ENCODE measurements at places on chromosomes 6 and 20.

DNA sequence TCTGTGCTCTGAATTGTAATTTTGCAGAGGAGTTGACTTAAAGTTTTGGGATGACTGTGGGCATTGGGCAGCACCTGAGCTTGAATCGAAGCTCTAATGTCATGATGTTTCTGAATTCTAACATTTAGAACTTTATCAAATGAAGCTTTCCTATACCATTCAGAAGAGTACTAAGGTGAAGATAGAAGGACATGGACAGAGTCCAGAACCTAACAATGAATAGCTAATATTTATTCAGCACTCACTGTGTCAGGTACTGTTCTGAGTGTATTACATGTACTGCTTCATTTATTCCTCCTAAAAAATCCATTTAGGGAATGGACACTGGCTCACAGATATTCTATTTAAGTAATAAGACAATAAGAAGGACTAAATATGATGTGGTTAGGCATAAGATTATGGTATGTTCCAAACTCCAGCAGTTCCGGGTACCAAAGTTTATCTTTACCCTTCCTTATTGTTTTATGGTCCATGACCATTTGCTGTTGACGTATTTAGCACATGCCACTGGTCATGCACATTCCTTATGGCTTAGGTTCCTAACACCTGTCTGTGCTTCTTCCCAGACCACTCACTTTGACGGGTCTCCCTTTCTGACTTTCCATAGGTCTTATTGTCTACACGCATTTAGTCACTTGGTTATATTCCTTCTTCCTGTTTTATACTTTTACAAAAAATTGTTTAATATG lies 20.3 kb downstream of the BCKDHB start:
- DNase-seq: no peak

DNA sequence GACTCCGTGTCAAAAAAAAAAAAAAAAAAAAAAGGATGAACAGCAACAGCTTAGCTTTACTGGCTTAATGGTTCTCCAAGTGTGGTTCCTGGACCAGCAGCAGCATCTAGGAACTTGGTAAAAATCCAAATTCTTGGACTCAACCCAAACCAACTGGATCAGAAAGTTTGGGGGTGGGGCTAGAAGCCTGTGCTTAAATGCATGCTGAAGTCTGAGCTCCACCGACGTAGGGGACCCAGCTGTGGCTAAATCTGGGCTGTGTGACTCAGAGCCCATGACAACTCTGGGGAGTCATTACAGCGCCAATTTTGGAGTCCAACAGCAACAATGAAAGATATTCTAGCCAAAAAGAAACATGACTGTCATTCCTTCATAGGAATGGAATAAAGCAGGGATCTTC lies 13.6 kb upstream of the CHD6 start:
- DNase-seq: no peak

DNA sequence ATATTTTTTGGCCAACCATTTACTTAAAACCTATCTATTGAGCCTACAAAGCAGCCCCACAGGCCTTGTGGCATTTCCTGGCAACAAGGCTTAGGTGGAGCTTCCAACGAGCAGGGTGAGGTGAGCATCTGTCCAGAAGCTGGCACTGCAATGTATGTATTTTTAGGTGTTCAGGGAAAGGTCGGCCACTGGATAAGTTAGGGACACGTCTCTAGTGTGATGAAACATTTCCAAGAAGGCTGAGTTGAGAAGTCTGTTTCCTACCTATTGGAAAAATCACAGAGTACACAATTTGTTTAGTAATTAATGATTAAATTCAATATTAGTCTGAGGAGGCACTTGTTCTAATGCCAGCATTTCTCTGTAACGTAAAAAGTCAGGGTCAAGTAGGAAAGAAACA lies 17.8 kb upstream of the RCAN2 start:
- DNase-seq: no peak

DNA sequence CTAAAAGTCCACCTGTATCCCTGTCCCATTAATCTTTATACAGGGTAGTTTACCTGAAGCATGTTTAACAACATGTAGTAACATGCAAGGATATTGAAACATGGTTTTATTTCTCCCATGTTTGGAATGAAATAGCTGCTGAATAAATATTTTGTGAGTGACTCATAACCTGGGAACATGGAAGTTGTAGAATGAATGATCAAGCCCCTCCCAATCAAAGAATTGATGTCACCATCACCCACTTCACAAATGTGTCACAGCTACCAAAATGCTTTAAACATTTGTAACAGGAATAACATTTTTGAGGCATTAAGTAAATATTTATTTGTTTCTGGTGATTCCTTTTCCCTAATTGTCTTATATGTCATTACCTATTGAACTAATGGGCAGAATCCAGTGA lies 58.9 kb upstream of the TNFAIP3 start:
- no peak for DNase-seq

DNA sequence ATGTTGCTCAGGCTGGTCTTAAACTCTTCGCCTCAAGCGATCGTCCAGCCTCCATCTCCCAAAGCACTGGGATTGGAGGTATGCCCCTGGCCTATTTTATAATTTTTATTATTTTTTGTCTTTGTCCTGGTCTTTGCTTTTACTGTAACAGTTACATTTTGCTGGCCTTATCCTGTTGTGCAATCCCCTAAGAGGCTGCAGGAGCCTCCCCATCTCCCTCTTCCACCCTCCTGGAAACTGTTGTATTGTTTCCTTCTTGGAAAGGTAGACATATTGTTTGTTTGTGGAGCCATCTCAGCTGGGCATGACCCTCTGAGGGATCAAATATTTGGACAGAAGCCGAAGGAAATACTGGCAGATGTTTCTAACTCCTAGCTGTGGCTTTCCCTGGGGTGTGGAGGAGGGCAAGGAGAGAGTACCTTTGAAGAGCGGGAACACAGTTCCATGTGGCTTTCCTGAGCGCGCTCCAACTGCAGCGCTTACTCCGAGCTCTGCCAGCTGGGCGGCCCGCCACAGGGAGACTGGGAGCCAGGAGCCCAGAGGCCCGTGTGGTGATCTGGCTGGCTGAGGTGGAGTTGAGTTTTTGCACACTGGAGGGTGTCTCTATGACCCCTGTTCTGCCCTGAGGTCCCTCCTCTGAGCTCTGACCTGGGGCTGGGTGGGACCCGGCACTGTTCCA lies 4.9 kb downstream of the MAPK13 start:
- no peak for DNase-seq

DNA sequence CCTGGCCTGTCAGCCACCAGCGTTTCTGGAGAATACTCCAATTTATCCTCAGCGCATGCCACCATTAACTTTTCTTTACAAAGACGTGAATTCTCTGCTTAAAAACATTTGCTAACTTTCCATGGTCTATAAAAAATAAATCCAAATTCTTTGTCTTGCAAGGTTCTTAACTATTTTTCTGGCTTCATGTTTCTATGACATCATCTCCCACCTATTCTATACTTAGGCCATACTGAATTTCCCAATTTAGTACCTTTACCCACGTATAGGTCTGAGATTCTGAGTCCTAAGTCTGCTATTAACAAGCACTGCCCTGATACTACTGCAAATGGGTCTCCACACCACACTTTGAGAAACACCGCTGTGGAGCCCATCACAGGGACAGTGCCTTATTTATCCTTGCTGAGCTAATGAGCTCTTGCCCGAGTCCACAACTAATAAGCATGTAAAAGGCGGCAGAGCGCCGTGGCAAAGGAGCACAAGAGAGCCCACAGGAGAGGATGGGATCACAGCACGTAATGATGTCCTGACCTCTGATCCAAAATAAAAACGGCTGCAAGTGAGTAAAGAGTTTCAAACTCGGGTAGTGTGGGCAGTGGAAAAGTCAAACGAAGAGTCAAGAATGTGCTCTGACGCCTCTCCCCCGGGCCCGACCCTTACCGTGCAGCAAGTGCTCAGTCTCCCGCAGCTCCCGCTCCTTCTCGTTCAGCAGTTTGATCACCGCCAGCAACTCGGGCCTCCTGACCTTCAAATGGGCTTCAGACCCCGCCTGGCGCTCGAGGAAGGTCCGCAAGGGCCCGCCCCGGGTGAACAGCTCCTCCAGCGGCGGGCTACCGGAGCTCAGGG lies 519 bp downstream of the MTRF1L start:
- peak; percentile 27 for DNase-seq

GRCh38 chr6:148700741-148701311 lies 46.0 kb upstream of the UST start:
- no peak for DNase-seq

GRCh38 chr20:48238781-48239180 lies 453.5 kb upstream of the SULF2 start:
- no peak for DNase-seq

- DNase-seq: no peak
Measured at GRCh38 chr6:119197271-119197670, 118.8 kb upstream of the FAM184A start.

GRCh38 chr6:292506-293192 lies 362 bp downstream of the DUSP22 start:
- peak; percentile 71 for DNase-seq

GRCh38 chr6:16639684-16640480 lies 121.4 kb downstream of the ATXN1 start:
- DNase-seq: no peak

DNA sequence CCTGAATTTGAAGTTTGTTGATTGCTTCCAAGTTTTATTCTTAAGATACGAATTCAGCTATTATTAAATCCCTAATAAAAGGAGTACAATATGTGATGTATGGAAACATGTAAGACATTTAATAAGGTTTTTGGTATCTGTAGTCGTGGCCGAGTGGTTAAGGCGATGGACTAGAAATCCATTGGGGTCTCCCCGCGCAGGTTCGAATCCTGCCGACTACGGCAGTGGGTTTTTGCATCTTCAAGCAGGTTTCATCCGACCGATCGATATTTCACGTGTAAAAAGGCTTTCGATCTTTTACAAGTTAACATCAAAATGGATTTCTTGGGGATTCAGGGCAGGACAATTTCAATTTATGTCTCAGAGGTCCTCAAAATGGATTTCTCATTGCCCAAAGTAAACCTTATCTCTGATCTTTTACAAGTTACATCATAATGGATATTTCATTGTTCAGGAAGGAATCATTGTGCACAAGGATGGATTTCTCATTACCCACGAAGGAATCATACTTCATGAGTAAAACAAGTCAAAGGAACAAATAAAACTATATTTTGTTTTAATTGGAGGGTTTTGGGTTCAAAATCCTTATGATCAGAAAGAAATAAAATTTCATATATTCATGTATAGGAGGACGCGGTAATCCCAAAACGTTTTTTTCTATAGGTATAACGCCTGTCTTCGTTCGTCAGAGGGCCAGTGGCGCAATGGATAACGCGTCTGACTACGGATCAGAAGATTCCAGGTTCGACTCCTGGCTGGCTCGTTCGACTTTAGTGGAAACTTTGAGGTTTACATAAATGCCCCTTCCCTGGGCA lies 37.3 kb upstream of the BTN3A2 start:
- DNase-seq: peak; percentile 68

- peak; percentile 43 for DNase-seq
Measured at GRCh38 chr6:37495244-37495934, 4.3 kb downstream of the CCDC167 start.

DNA sequence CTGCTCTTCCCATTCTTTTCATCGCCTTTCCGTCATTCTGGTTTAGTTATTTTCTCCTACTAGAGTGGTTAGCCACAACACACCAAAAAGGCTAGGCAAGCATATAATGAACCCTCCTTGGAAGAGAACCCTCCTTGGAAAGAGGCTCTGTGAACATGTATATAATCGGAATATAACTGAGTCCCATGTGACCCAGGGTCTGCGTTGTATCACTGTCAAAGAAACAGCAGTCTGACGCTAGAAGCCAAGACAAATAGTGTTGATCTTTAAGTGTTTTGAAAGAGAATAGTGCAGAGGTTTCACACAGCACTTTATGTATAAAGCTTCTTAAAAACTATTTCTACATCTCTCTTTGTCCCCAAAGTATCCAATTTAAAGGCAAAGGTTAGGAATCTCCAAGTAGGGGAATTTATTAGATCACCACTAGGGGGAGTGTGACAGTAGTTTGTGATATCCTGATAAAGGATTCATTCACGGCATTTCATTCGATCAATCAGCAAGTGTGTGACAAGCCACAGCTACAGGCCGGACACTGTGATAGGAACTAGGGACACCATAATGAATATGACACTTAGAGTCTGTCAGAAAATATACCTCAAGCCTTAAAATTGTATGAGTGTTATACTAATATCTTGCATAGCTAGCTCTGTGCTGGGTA lies 395.3 kb downstream of the CD109 start:
- DNase-seq: no peak

- no peak for DNase-seq
Measured at GRCh38 chr6:24755279-24755678, 19.5 kb upstream of the GMNN start.

DNA sequence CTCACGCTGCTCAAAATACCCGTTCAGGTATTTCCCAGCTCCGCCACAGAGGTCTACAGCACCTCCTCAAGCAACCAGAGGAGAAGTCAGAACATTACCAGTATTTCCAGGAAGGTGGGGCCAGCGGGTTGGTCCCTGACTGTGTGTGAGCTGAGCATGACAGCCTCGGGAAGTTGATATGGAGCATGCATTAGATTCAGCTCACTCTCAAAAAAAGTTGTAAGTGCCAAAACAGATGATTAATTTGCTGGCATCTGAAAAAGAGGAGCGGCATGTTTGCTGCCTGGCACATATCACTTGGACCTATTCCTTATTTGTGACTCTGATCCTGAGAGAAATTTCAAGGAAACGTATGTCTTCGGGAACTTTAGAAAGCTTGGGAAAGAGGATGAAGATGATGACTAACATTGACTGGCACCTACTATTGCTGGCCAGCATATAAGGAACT lies 32.3 kb downstream of the ELOVL2 start:
- DNase-seq: no peak

DNA sequence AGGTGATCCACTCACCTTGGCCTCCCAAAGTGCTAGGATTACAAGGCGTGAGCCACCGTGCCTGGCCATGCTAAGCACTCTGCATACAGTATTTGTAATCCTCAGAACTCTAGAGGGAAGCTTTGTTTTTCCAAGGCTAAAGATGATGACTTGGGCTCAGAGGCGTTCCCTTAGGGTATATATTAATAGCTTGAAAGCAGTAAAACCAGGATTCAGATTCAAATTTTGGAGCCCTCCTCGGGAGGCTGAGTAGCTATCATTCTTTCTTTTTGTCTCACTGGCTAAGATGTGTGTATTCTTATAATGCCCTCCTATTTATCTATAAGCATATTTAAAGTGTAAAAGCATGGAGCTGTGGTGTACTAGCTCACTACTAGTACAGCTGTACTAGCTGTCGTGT lies 68.5 kb downstream of the PRPH2 start:
- no peak for DNase-seq

- no peak for DNase-seq
Measured at GRCh38 chr20:62890444-62890843, 28.8 kb upstream of the TCFL5 start.

DNA sequence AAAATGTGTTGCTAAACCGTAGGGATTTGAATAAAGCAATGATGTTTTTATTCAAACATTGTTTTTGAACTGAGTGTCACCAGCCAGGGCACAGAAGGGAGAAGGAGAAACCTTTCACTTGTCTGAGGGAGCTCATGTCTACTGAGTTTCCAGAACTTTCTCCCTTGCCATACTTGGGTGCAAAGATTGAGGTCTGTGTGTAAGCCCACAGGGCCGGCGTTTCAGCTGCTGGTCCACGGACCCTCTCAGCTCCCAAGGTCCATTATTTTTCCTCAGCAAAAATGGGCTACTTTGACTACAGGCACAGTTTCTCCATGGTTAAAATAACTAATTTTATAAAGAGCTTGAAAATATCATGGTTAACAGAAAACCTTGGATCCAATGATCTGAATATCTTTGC lies 32.6 kb downstream of the PSMG4 start:
- DNase-seq: no peak
